ENCODE measurements at places on chromosomes 3 and 15.
A peak's percentile ranks its signal among the peaks of the same experiment; 100 is the strongest.

GRCh38 chr3:78507196-78507984 lies 1260.4 kb downstream of the ROBO1 start:
- peak; percentile 33 for DNase-seq

GRCh38 chr3:36679384-36680200 lies 84.8 kb downstream of the DCLK3 start:
- DNase-seq, result no peak

DNA sequence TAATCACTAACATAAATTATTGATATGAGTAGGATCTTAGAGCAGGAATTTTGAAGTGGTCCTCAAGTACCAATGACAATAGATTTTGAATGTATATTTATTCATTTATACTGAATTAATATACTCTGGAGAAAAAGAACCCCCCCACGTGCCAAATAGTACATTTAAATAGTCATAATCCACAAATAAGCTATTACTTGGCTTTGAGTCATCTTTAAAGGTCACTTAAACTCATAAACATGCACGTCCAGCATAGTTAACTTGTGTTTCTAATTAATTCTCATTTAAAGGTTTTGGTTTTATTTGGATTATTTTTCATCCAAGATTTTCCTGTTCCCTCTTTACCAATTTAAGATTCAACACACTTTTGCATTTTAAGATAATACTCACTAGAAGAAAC lies 35.1 kb downstream of the FGF7 start:
- no peak for DNase-seq

DNA sequence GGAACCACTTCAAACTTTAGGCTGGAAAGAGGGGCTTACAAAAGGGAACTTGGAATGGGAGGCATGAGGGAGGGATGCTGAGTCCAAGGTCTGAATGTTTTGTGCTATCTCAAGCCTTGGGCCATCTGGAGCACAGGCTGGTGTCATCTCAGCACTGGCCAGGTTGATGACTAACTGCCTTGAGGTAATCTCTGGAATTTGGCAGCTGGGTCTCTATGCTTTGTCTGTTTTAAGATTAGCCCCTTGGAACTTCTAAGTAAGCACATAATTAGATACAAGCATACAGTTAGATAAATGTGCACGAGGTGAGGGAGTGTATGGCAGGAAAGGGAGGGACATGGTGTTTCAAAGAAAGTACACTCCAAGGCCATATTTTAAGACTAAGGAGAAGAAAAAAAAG lies 252.4 kb upstream of the CCDC54 start:
- DNase-seq, result no peak

GRCh38 chr15:59185725-59186124 lies 20.9 kb upstream of the LDHAL6B start:
- no peak for DNase-seq

GRCh38 chr3:66416556-66417304 lies 84.1 kb downstream of the LRIG1 start:
- DNase-seq, result no peak

- DNase-seq, result no peak
Measured at GRCh38 chr3:195123281-195123691, 147.7 kb downstream of the XXYLT1 start.

- no peak for DNase-seq
Measured at GRCh38 chr15:80081390-80081789, 21.9 kb downstream of the ZFAND6 start.

DNA sequence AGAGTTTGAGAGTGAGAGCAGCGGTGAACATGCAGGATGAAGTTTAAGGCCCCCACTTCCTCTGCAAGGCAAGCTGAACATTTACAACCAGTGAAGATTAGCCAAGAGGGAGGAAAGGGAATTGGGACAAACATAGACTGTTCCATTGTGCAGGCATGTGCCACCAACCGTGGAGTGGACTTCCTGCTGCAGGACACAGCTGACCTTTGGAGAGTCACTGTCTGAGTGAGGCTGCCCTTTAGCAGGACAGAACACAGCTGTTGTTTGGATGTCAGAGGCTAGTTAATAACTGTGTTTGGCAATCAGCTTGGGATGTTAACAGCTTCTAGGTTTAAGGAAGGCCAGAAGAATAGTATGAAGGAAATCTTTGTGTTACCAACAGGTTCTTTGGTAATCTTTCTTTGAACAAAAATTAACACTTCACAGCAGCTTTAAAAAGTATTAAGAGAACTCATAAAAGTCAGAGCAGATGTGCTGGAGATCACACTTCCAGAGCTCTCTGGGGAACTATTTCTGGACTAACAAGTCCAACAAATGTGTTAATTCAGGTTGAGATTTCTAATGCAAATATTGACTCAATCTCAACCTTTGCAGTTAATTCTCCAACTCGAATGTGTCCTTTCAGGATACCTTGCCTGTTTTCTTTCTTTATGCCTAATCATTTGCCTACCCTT lies 31.4 kb downstream of the CTDSPL start:
- no peak for DNase-seq

DNA sequence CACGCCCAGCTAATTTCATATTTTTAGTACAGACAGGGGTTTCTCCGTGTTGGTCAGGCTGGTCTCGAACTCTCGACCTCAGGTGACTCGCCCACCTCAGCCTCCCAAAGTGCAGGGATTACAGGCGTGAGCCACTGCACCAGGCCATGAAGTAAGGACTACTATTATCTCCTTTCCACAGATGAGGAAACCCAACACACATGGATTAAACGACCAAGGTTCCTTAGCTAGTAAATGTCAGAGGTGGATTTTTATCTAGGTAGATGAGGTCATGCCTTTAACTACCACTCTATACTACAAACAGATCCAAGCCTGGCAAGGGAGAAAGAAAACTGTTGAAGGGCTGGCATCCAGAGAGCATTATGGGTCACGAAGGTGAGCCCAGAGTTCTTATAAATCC lies 15.5 kb upstream of the TBL1XR1 start:
- no peak for DNase-seq

- no peak for DNase-seq
Measured at GRCh38 chr3:135991621-135992020, 26.1 kb downstream of the PPP2R3A start.

DNA sequence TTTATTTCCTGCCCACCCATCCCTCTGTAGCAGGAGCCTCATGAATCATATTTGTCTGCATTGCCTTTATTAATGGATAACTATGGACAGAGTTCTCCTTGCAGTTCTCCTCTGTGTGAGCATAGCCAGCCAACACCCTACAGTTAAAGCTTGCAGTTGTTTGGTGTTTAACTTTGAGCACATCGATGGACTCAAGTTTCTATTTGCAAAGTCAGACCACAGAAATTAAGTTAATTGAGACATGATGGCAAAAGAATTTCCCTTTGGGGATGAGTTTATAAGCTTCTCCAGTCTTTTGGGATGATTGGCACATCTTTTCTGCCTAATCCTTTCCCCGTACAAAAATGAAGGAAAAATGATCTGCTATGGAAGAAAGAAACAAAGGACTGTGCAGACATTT lies 398.9 kb upstream of the THBS1 start:
- DNase-seq, result no peak

DNA sequence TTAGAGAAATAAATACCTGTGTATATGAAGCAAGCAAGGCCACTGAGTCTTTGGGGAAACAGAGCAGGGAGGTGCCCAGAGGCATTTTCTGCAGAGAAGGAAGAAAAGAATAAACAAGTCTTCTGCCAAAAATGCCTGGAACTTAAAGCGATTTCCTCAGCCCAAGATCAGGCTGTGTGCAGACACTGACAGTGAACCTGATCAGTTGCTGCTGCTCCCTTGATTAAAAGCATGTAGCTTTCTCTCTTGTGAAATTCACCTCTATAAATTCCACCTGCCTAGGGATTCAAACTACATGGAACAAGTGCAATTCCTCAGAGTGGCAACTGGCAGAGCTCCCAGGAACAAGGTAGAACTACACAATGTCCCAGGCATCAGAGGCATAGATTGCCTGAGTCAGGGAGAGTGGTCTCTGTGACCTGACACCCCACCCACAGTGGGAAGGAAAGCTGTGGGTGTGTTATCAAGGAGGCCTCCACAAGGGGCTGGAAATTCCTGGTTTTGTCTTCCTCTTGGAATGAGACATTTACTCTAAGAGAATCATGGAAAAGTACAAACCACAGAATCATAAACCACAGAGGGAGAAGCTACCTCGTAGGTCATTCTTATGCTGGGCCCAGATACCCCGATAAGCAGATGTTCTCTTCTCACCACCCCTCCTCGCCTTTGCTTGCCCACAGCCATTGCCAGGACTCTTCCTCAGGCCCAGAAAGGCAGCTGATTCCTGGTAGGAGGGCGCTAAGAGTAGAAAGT lies 1.8 kb upstream of the ZBTB38 start:
- peak; percentile 44 for DNase-seq

- DNase-seq, result no peak
Measured at GRCh38 chr3:37694284-37694675, 167.4 kb upstream of the CTDSPL start.

- DNase-seq, result no peak
Measured at GRCh38 chr3:25723802-25724201, 59.1 kb upstream of the TOP2B start.

DNA sequence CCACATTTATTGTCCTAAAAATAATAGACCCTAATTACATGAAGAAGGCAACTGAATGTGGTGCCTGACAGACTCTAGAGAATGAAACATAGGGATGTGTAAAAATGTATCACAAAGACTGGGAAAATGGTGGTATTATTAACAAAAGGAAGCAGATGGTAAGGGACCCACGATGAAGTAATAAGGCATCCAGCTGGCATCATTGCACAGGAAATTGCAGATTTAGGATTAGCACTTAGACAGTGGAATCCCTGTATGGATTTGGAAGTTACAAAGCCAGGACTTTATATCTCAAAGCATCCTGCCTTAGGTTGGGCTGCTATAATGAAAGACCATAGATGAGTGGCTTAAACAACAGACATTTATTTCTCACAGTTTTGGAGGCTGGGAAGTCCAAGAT lies 104.3 kb downstream of the PPM1L start:
- no peak for DNase-seq

- no peak for DNase-seq
Measured at GRCh38 chr15:96887730-96888129, 557.2 kb downstream of the NR2F2 start.

DNA sequence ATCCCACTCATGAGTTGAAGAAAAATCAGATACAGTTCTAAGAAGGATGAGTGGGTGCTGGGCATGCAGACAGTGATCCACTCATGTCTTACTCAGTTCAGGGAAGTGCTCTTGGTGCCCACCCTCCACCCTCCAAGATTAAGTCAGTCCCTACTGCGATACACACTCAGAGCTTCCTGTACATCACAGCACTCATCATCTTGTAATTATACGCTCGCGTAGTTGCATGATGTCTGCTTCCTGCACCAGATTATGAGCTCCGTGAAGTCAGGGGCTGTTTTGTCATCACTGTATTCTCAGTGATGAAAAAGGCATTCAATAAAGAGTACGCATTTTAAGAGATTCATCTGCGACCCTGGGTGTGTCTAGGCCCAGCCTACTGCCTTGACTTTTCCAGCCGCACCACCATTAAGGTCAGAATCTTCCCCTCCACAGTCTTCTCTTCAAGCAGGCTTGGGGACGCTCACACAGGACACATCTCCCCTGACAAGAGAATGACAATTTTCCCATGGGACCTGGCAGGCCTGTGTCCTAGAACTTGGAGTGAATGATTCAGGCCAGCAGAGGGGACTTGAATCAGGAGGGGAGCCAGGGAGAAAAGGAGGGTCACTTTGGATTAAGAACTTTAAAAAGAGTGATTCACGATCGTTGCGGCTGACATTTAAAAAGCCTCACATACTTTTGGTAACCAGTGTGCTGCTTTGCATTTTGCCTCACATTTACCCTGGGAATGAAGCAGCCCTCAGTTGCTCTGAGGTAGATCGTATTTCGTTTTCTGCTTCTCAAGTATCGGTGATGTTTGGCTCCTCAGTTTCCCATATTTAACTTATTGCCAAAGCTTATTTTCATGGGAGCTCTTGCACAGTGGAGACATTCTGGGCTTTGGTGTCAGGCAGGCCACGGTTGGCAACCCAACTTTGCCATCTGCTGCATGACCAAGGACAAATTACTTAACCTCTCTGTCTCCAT lies 7.9 kb upstream of the PDE8A start:
- no peak for DNase-seq

GRCh38 chr3:41338276-41338675 lies 139.0 kb downstream of the CTNNB1 start:
- no peak for DNase-seq

DNA sequence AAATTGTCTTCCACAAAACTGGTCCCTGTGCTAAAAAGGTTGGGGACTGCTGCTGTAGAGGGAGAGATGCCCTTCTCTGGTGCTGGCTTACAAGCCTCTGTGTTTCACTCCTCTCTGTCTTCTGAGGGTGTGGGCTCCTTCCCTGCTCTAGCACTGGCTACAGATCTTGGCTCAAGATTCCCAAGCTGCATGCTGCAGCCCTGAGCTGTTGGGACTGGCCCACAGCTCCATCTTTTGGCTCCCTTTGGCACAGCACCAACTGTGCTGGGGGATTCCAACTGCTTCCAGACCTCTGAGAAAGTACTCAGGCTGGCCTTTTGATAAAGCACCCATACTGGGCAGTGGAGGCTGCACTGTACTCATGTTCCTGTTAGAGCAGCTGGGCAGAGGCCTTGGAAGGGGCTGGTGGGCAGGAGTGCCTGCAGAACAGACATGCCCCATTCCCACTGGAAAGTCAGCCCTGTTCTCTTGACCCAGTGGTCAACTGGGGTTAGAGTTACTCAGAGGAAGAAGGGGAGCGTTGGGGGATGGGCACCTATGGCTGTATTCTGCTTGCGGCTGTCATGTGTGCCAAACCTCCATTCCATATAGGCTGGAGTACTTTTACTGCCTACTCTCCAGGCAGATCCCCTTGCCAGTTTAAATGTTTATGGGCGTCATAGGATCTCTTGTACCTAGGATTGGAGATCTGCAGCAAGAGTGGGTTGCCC lies 55.7 kb downstream of the GALK2 start:
- DNase-seq, result no peak

- no peak for DNase-seq
Measured at GRCh38 chr15:36658898-36659639, 79.6 kb downstream of the CDIN1 start.

DNA sequence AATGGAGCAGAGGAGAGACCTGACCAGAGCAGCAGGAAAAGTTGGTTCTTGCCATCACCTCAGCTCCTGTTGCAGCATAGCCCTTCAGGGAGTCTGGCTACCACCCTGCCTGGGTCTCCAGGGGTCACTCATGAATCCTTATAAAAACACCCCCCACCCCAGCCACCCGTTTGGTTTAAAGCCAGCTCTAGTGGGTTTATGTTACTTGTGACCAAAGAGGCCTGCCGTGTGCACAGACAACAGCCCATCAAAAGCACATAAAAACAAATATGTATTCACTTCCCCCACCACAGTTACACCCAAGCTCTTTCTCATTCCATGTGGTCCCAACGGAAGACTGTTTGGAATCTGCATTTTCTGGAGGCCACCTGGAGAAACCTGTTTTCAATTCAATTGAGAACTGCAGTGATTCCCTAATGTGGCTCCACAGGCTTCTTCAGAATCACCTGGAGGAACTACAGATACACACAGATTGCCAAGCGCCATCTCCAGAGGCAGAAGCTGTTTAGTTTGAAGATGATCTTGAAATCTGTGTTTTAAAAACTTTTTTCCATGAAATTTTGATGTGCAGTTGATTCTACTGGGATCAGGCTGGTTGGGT lies 13.8 kb downstream of the FOXL2 start:
- no peak for DNase-seq

Measured in T1000 (cell line).